ENCODE measurements at places on chromosomes 5 and 9. TPM values are rescaled to one million over a fixed set of nuclear protein-coding genes. Genes with fewer than 3 reads are reported as not detected.

DNA sequence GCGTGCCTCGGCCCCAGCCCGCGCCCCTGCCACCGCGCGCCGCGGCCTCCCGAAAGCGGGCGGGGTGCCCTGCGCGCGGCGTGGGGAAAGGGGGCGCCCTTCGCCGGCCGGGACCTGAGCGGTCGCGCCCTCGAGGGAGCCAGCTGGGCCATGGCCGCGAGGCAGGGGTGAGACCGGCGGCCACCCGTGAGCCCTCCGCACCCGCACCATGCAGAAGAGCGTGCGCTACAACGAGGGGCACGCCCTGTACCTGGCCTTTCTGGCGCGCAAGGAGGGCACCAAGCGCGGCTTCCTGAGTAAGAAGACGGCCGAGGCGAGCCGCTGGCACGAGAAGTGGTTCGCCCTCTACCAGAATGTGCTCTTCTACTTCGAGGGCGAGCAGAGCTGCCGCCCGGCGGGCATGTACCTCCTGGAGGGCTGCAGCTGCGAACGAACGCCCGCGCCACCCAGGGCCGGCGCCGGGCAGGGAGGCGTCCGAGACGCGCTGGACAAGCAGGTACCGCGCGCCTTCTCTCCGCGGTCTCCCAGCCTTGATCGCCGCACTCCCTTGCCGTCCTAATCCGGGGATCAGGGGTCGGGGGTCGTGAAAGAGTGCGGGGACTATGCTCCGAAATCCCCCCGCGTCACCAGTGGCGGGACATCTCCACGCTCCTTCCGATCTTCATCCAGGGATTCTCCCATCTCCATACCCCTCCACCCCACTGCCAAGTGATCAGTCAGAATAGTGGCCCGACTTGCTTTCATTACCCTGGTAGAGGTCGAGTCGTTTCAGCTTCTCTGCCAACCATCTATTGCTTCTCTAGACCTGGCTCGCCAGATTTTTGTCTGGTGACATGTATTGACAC is 590 bp downstream of the RASGRF2 start:
- no peak for DNase-seq

Gene CD14
- not detected for total RNA-seq

DNA sequence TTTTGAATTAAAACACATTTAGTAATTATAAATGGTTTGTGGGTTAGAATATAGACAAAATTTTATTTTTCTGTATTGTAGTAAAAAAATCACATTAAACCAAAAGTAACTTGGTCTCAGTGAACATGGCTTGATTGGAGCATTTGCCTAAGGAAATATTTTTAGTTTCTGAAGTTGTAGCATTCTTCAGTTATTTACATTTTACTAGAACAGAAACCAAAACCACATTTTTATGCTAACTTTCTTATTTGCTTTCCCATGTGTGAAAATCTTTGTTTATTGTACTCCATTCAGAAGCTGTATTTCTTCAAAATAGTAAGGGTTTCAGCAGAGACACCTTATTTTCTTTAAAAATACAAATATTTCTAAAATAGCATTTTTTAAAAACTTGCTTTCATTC is 129.9 kb downstream of the SGCD start:
- no peak for DNase-seq

GRCh38 chr9:17013010-17013409 is 121.8 kb upstream of the CNTLN start:
- DNase-seq: no peak

GRCh38 chr9:20377790-20378189 is 244.5 kb downstream of the MLLT3 start:
- no peak for DNase-seq

GRCh38 chr5:27568811-27569210 is 530.4 kb upstream of the CDH9 start:
- peak; percentile 53 for DNase-seq

DNA sequence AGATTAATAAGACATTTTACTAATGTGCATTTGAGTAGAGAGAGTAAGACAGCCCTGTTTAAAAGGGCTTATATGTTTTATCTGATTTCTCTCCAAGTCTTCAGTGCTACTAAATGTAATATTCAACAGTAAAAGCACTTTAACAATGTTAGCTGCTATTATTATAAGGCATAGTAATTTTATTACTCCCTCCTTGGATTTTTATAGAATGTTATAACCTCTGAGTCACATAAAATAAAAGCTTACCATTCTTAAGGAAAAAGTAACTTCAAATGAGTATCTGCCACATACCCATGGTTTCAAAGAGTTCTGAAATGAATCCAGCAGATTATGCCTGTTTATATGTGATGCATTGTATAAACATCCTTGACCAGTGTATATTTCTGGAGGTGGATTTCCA is 19.0 kb downstream of the SPDL1 start:
- peak; percentile 85 for DNase-seq

DNA sequence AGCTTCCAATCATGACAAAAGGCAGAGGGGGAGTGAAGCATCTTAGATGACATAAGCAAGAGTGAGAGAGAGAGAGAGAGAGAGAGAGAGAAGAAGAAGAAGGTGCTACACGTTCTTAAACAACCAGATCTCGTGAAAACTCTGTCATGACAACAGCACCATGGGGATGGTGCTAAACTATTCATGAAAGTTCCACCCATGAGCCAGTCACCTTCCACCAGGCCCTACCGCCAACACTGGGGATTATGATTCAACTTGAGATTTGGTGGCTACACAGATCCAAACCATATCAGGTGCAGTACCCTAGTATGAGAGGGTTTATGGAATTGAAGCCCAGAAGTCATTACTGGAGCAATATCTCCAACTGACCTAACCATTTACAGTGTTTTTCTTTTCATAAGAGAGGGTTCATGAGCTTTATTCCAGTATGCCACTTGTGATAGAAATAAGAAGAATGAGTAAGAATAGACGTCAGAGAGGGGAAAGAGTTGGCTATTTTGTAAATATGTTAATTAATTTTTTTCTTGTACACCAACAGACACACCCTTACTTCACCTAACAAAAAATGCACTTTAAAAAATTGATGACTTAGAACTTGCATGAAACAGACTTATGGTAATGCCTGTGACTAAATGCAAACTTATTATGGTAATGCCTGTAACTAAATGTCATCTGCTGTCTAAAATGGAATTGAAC is 680.4 kb upstream of the ITGA1 start:
- DNase-seq: no peak

DNA sequence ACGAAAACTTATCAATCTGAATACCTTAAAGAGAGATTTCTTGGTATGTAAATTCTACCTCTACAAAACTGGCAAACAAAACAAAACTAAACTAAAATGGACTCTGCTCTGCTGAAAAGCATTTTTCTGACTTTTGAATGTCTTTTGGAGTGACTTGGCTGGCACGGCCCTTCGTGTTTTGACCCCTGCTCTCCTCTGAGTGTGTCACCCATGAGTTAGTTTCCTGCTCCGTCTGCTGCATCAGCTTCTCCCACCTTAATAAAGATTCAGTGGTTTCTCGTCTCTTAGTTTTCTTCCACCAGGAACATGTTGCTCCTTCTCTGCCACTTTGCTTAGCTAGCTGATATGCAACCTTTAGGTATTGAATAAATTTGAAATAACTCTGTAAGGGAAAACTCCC is 1084.0 kb upstream of the CDH18 start:
- peak; percentile 40 for DNase-seq

Gene CRB2
- total RNA-seq: not detected

DNA sequence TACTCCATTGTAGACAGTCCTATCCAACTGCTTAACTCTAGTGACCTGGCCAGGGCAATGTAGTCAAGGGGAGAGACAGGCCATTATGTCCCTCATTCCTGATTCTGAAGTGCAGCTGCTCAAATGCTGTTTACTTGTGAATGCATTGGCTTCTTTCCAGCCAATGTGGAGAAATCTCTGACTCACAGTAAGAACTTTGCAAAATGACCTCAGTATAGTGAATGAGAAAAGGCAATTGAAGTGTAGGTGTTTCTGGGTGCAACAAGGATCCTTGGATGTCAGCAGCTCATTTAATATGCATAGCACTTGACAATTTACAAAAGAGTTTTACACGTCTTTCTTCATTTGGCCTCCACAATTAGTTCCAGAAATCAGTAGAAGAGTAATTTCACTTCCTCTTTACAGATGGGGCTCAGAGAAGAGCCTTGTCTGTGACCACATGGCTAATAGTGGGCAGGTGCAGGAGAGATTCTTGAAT is 367.2 kb downstream of the OSTF1 start:
- no peak for DNase-seq

DNA sequence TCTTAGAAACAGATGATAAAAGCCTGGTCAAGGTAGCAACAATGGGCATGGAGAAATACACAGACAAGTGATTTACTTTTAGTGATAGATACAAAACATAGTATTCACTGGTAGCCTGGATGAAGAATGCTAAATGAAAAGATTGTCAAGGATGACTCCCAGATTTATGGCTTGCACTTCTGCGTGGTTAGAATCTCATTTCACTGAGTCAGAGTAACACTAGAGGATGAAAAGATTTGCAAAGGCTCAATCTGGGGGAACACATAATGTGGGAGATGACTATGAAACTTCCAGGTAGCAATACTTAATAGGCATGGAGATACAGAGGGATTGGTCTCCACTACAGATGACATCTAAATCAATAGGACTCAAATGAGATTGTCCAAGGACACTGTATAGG is 38.4 kb downstream of the AGTPBP1 start:
- no peak for DNase-seq

Gene IL17B
- total RNA-seq: not detected

Gene EGR1
- total RNA-seq: 1.9 TPM

GRCh38 chr5:57950616-57951228 is 468.1 kb upstream of the ACTBL2 start:
- DNase-seq: no peak

GRCh38 chr9:112051812-112052211 is 123.3 kb downstream of the SUSD1 start:
- DNase-seq: no peak

Gene WNK2
- total RNA-seq: 11.7 TPM

Gene WDR41
- total RNA-seq: 13.5 TPM

Gene PCSK1
- total RNA-seq: not detected

- DNase-seq: no peak
Observed at GRCh38 chr5:7589800-7590199, 193.9 kb downstream of the ADCY2 start.

GRCh38 chr5:109971968-109972367 is 282.2 kb downstream of the MAN2A1 start:
- DNase-seq: no peak

DNA sequence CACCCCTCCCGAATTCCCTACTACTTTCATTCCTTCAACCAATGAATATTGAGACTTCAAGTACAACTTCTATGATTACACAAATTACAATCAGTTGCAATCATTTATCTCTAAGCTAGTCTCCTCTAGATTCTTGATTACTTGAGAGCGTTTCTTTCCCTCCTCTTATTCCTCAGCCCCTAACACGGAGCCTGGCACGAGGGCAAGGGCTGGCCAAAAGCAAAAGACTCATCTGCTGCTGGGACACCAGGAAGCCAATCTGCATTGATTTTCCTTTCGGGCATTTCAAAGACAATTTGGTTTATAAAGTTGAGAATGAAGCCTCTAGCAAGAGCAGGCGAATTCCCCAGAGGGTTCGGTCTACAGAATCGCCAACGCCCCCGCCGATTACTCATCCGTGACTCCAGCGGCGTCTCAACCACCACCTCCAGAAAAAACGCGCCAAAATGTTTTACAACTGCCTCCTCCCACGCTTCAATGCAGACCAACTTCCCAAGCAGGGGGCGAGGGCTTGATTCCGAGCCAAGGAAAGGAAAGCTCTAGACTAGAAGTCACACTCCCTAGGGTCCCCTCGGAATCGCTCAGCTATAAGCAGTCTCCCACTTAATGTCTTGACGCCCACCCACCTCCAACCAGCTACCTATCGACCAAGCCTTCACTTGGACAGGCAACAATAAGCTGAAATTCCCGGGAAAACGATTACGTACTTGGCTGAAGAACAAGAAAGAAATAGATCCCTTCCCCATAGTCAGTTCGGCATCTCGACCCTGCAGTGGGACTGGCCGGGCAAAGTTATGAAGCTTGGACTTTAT is 1.5 kb downstream of the PCSK1 start:
- no peak for DNase-seq

Gene GABRB2
- total RNA-seq: not detected

DNA sequence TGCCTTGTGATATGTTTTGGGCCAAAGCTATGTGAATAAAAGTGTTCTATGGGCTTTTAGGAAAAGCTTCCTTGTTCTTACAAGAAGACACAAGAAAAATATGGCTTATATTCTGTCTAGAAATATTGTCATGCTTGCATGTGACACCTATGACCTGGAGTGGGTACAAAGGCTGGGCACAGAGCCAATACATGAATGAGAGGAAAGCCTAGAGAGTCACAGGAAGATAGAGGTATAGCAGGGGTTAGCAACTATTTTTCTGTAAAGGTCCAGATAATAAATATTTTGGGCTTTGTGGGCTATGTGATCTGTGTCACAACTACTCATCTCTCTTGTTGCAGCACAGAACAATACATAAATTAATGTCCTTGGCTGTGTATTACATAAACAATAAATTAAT is 196.6 kb upstream of the CD180 start:
- no peak for DNase-seq

- no peak for DNase-seq
Observed at GRCh38 chr5:132464156-132464939, 26.2 kb downstream of the IRF1 start.

Gene PCBD2
- total RNA-seq: 5.4 TPM

Gene SOHLH1
- not detected for total RNA-seq

GRCh38 chr5:149143470-149143869 is 2.2 kb downstream of the ABLIM3 start:
- DNase-seq: peak; percentile 81

Gene FCN2
- total RNA-seq: not detected

Gene PCDHB2
- total RNA-seq: 13.8 TPM

GRCh38 chr9:112361601-112362000 is 18.3 kb upstream of the HSDL2 start:
- peak; percentile 65 for DNase-seq

DNA sequence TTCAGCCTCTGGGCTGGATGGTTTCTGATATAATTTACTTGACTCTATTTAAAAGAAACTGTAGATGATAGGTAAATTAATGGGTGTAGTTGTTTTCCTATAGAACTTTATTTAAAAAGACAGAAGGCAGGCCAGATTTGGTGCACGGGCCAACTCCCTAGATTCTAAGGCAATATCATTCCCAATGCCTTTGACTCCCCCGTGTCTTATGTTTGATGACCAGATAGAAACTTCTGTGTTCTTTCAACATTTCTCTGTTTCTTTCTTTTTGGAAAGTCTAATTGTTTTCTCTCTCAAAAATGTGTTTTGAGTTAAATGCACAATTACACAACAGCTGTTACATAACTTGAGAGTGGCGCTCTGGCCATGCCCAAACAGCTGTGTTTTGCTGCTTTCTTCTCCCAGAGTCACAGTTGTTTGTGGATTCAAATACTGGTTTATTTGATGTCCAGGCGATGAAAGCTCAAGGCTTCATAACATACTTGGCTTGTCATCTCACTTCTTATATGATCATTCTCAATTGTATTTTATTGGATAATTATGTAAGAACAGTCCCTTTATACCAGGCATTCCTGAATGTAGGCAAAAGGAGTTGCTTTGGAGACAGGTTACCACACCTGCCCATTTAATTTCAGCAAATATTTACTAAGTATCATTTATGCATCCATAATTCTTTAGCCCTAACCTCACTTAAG is 1.7 kb upstream of the ALDH1A1 start:
- no peak for DNase-seq

- DNase-seq: peak; percentile 35
Observed at GRCh38 chr5:60843936-60844905, at the start of gene ELOVL7. TSS of gene ELOVL7 (minus strand) at chr5:60844269. CDS start at chr5:60787397, 56,872 bp downstream.

Gene PCDHGB2
- total RNA-seq: 1.4 TPM

- DNase-seq: no peak
Observed at GRCh38 chr5:54251981-54252380, 58.4 kb downstream of the ARL15 start.

Gene EQTN
- total RNA-seq: not detected

Gene BTNL3
- not detected for total RNA-seq

GRCh38 chr9:82308836-82309235 is 320.3 kb downstream of the SPATA31D1 start:
- no peak for DNase-seq

Data from PC-3 (cell line).